ENCODE measurements at places on chromosomes 3 and 15.

DNA sequence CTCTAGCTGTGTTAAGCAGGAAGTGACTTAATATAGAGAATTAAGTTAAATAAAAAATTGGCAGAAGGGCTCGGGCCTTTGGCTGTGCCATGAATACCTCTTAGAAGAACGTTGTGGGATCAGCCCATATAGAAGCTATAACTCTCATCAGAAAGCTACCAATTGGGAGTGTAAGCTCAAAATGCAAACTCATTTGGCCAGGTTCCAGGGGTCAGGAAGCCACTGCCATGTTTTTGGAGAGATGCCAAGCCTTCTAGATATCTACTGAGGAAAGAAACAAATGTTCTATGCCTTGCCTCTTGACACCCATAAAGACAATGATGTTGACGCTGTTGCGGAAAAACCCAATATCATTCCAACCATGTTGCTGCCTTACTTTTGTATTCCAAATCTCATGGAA, 475.2 kb upstream of the TGFBR2 start:
- no peak for DNase-seq

DNA sequence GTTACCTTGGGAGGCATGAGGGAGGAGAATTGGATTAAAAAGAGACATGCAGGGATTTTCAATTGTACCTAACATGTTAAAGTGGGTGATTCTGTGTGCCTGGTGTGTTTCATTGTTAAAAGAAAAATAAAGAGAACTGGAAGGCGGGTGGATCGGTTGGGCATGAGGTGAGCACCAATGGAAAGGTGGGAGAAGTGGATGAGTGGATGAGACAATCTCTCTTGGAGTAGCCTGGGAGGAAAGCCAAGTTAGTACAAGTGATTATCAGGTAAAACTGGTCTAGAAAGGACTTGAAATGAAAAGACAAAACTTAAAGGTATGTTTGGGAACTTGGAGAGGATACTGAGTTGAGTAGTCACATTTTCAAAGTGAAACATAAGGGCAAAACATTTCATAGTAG, 12.1 kb downstream of the VEPH1 start:
- no peak for DNase-seq

GRCh38 chr3:77262361-77262760, 222.5 kb downstream of the ROBO2 start:
- no peak for DNase-seq

- no peak for DNase-seq
These were observed 37.1 kb downstream of the IL17RD start for GRCh38 chr3:57127891-57128518.

DNA sequence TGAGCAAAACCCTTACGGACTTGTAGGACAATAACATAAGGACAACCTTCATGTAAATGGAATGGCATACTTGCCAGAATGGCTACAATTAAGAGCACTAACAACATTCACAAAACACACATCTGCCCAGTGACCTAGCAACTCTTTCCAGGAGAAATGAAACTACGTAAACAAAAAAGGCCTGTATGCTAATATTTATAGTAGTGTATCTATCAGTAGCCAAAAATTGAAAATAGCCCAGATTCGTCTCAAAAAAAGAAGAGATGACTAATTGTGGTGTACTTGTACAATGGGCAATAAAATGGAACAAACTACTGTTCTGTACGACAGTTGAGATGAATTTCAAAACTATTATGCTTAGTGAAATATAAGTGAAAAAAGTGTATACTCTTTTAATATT, 38.4 kb downstream of the CMC1 start:
- no peak for DNase-seq

GRCh38 chr15:95669146-95669922, 661.2 kb upstream of the NR2F2 start:
- DNase-seq = peak; percentile 39

GRCh38 chr3:187694801-187695200, 7.6 kb downstream of the RTP2 start:
- no peak for DNase-seq

GRCh38 chr3:28240441-28240840, 978 bp upstream of the CMC1 start:
- DNase-seq = peak; percentile 26
